Activated naive CD4-positive, alpha-beta T cell treated with anti-CD3 and anti-CD28 coated beads for 36 hours (primary cell): ENCODE measurements at places on chromosomes 2 and 18. TPM values are rescaled to one million over a fixed set of nuclear protein-coding genes. Genes with fewer than 3 reads are reported as not detected.

The CYBRD1 gene
- total RNA-seq = 0.76 TPM

The REEP1 gene
- 0.37 TPM for total RNA-seq

The TUBA4B gene
- total RNA-seq = not detected

The PTH2R gene
- total RNA-seq = not detected
